NCI-H1436 treated with DMSO at 0.1 percent for 48 hours (cell line): ENCODE measurements at places on chromosomes 1 and 21.

GRCh38 chr1:209367061-209367772, 216.3 kb upstream of the CAMK1G start:
- DNase-seq: no peak

DNA sequence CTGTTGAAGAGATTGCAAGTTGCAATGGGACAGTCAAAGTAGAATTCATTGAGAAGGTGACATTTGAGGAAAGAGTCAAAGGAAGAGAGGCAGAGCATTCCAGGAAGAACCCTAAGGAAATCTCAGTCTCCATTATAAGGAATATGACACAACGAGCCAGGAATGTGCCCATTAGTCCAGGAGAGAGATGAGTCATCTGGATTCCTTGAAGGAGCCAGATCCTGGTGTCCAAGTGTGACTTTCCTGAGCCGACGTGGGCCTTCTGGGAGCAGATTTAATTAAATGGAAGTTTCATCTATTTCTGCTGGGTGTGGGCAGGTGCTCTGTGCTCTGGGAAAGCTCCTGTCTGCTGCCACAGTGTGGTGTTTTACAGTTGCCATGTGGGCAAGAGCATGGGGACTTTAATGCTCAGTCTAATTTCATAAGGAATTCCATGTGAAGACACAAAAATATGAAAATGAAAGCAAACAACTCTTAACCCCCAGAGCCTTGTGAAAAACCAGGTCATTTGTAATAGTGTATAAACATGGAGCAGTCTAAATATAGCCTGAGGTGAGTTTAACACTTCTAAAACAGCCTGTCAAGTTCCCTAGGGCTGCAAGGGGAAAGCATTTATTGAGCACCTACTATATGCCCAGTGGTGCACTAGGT, 111.4 kb upstream of the ARTN start:
- DNase-seq: no peak

DNA sequence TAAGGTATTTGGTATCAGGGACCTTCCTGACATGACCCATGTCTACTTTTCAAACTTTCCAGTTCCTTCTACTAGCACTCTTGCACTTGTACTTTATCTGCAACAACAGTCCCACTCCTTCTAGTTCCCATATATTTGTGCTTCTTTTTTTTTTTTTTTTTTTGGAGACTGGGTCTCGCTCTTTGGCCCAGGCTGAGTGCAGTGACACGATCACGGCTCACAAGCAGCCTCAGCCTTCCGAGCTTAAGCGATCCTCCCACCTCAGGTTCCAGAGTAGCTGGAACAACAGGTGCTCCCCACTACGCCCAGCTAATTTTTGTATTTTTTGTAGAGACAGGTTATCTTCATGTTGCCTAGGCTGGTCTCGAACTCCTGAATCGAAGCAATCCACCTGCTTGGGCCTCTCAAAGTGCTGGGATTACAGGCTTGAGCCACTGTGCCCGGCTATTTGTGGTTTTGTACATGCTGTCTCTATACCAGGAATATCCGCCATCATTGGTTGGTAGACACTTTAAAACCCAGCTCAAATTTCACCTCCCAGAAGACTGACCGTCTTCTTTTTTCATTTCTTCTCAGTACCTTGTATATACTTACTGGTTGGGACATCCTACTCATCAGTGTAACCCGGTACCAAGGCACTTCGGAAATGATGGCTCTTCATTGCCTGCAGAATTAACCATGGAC, 1.1 kb downstream of the ZMYM1 start:
- DNase-seq: no peak

DNA sequence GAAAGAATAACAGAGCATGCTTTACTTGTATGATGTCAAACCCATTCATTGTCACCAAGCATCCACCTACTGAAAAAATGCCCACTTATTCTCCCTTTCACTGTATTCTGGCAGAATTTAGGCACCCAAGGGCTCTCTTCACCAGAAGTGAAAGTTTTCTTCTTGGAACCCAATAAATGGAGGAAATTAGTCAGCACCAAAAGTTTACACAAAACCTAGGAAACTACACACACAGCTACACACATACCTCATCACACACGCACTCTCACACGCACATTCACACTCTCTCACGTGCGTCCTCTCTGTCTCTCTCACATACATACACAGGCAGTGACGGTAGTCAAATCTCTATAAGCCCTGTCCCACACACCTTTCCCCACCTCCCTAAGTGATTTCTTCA, 37.6 kb downstream of the MCOLN2 start:
- no peak for DNase-seq

DNA sequence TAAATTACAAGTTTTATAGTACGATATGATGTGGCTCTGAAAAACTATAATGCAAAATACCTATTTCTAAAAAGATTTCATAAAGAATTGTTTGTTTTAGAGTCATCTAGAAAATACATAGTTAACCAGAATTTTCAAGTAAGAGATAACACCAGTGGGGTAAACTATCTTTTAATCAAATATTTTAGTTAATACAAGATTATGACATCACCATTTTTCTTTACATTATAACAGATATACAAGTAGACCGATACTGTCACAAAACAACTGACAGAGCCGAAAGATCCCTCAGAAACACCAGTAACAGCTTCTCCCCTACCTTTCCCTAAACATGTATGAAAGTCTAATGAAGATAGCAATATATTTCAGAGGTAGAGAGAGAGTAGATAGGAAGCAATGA, 54.2 kb downstream of the EPS15 start:
- DNase-seq: no peak

DNA sequence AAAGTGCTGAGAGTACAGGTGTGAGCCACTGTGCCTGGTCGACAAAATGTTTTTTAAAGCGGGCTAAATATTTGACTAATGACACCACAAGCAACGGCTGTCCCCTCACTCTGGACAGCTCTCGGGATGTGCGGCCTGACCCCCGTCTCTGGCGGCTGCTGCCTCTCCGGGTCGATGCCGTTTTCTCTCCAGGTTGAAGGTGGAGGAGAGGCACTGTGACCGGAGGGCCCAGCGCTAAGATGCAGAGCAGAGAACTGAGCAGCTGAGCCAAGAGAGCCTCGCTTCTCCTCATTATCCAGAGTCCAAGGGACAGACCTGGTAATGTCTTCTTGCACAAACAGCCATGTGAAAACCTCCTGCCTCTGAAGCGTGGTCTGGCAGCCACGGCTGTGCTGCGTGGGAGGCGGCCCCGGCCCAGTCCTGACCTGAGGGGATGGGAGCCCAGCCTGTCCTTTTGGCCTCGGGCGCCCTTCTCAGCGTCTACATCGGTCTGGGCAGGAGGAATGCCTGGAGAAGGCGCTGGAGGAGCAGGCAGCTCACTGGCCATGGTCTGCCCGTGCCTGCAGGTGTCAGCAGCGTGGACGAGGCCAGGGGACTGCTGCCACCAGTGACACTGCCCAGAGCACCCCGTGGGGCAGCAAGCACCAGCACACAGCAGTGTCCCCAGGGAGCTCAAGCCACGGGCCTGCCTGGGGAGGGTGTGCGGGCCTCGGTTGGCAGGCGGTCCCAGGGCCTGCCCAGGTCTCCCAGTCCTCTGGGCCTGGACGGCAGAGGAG, 10.3 kb downstream of the MORN1 start:
- no peak for DNase-seq

GRCh38 chr1:15764890-15765289, 6.3 kb downstream of the FBLIM1 start:
- no peak for DNase-seq

DNA sequence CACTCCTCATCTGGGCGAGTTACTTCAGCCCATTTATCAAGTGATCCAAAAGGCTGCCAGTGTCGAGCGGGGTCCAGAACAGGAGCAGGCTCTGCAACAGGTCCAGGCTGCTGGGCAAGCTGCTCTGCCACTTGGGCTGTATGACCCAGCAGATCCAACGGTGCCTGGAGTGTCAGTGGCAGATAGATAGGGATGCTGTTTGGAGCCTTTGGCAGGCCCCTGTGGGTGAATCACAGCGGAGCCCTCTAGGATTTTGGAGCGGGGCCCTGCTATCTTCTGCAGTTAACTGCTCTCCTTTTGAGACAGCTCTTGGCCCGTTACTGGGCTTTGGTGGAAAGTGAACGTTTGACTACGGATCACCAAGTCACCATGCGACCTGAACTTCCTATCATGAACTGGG, 7.5 kb downstream of the MMEL1 start:
- DNase-seq: no peak

GRCh38 chr1:186152620-186153239, 222.3 kb downstream of the TPR start:
- no peak for DNase-seq

- DNase-seq: no peak
Measured at GRCh38 chr1:115647507-115647906, 5.7 kb downstream of the VANGL1 start.

GRCh38 chr21:33021150-33021549, 4.6 kb upstream of the OLIG2 start:
- no peak for DNase-seq

GRCh38 chr1:156655904-156656516, 14.1 kb downstream of the BCAN start:
- DNase-seq: no peak

- DNase-seq: no peak
Measured at GRCh38 chr1:53409233-53409632, 50.0 kb upstream of the DMRTB1 start.

DNA sequence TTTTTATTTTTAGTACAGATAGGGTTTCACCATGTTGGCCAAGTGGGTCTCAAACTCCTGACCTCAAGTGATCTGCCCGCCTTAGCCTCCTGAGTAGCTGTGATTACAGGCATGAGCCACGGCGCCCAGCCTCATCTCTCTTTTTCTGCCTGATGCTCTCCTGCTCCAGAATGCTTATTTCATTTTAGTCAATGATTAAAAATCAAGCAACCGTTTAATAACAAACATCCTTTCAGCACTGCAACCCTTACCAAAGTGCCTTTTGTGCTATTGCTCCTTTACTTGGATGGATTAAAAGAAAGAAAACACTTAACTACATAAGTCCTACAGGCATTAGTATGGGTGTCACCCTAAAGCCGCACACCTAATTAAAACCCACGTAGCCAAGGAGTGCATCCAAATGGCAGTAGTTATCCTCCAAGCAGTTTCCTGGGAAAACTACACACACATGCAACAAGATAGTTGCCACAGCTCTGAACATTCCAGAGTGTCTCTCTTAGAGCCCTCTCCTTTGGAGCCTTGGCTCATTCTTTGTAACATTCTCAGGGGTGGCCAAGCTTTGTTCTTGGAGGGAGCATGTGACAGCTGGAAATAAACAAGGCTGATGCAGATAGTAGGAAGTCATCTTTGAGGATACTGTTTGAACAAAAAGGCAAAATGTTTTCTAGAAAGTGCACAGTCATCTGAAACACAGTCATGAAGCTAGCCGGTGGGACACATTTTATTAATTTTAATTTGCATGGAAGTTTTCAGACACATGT, 51.2 kb downstream of the KCNJ15 start:
- DNase-seq: no peak

- no peak for DNase-seq
Measured at GRCh38 chr1:28045777-28046176, 42.6 kb downstream of the EYA3 start.

GRCh38 chr21:41108668-41109585, 59.0 kb upstream of the BACE2 start:
- no peak for DNase-seq

DNA sequence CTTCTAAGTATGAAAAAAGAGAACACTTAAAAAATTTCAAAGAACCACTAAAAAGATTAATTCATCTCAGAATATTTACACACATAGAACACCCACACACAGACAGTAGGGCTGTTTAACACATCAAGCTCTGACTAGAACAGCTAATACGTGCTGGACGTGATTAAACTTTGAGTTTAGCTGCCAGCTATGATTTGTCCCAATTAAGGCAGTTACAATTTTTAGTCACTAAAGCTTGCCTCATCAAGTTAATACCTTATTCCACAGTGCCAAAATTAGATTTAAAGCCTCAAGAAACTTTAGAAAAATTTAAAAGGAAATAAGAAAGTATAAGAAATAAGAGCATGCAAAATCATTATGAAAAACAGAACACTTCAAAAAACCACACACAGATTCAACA, 18.9 kb downstream of the SLC16A1 start:
- no peak for DNase-seq

GRCh38 chr1:163912170-163912884, 590.6 kb downstream of the NUF2 start:
- no peak for DNase-seq

GRCh38 chr21:38467374-38467773, 30.9 kb downstream of the ERG start:
- no peak for DNase-seq

DNA sequence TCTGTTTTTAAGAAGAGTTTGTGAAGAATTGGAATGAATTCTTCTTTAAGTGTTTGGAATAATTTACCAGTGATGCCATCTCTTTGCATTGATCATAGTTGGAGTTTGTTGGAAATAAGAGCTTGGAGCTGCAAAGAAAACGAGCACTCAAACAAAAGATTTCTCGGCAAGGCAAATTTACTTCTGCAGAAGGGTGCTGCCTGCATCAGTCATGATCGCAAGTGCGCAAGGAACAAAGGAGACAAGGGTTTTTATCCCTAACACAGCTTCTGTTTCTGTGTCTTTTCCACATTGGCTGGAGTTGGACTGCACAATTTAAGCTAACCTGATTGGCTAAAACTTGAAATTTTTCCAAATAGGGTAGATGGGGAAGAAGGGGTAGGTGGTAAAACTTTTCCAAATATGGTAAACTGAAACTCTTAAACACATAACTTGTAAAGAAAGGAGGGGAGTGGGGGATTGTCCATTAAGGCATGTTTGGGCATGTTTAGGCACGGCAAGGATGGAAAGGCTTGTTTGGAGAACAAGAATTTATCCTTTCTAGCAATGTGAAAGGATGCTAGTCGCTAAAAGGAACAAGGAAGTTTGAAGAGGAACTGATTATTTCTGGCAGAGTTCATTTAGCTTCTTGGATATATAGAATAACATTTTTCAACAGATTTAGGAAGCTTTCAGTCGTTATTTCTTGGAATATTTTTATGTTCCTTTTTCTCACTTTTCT, 3.5 kb upstream of the AADACL4 start:
- no peak for DNase-seq

DNA sequence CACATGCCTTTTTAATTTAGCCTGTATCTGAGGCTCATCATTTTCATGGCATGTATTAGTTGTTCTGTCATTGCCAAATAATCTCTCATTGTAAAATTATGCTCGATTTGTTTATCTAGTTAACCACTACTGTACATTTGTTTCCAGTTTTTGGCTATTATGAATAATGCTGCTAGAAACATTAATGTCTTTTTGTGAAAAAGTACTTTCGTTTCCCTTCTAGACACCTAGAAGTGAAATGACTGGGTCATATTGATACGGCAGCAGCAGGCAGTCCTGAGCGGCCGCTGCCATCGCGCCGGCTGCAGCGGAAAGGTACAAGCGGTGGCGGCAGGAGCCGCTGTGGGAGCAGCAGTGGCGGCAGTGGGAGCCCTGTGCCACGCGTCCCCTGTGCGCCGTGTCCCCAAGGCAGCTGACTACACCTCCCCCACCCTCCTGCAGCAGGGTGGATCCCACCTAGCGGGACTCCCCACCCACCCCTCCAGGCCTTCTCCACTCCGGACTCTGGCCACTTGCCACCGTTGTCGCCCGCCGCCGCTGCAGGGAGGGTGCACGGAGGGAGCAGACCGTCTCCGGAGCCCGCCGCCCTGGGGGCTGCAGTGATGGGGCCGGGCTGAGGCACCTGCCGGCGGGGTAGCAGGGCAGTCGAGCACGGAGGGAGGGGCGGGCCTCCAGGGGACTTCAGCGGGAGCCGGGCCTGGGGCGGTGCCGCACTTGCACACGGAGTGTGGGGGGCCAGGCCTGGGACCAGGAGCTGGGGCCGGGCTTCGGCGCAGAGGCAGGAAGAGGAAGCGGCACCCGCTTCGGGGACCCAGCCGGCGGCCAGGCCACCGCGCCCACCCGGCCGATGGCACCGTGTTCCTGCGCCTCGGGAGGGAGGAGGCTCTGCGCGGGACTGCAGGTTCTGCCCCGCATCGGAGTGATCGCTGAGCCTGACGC, 66.8 kb upstream of the RGS7 start:
- no peak for DNase-seq
